ENCODE measurements at places on chromosomes 16 and 17.

DNA sequence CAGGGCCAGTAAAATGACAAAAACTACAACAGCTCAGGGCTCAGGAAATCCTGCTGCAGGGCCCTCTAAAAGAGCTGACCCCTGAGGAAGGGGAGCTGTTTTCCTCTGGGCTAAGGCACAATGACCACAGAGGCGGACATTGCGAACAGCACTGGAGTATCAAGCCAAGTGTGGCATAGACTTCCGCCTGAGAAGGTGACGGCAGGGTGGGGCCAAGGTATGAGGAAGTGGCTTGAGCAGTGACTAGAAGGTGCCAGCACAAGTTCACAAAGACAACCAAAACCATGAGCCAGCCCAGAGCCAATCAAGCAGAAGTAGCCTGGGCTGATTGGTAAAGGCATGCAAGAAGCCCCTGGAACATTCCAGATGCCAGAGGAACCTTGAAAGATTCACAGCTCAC, 13.9 kb downstream of the ERN2 start:
- no peak for DNase-seq

DNA sequence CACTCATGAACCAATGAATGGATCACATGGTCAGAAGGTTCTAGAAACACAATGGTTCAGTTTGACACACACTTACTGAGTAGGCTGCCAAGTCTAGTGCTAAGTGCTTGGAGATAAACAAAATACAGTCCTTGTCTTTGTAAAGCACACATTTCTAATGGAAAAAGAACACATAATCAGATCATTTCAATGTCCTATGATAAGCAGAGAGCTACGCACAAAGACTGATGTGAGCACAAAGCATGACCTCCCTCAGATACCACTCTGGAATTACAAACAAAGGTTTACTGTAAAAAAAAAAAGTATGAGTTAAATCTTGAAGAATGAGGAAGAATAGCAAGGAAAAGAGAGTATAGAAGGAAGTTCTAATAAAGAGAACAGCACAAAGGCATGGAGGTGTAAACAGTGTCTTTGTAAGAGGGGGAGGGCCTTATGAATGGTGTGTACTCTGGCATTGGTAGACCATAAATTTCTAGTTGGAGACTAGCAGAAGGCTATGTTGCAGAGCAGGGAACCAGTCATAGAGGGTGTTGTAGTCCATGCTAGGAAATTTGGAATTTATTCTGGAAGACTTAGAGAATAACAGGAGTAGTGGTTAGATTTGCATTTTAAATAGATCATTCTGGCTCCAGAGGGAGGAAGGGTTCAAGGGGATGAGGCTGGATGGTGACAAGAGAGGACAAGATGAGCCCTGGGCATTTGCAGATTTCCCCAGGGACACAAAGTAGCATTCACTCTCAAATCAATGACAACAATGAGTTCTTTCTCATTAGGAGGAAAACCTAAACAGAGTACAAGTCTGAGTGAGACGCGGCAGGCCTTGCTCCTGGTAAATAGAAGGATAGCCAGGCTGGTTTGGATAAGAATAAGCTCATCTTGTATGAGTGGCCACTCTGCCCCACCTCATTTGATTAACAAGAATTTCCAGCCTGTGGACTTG, 468.0 kb downstream of the TOX3 start:
- DNase-seq, result no peak

- no peak for DNase-seq
These were observed 97.5 kb downstream of the CYLD start for GRCh38 chr16:50839356-50839755.

- no peak for DNase-seq
These were observed 37.9 kb downstream of the ATP2C2 start for GRCh38 chr16:84406006-84406963.

- DNase-seq, result no peak
These were observed 137.5 kb upstream of the PLEKHM1 start for GRCh38 chr17:45628019-45628418.

GRCh38 chr17:55731586-55732250, 9.1 kb upstream of the TMEM100 start:
- DNase-seq, result no peak

GRCh38 chr17:82882715-82883418, 43.0 kb upstream of the ZNF750 start:
- DNase-seq, result peak; percentile 57

DNA sequence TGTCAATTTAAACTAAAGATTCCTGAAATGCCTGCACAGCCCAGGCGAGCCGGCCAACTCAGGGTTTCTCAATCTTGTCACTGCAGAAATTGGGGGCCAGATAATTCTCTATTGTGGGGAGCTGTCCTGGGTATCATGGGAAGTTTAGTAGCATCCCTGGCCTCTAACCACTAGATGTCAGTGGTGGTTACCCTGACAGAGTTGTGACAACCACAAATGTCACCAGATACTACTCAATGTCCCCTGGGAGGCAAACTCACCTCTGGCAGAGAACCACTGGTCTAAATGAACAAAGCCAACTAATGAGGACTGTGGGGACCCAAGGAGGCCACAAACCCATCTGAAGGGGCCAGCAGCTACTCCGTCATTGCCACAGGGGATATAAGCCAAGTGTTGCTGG, 90.9 kb downstream of the MYH11 start:
- peak; percentile 5 for DNase-seq

DNA sequence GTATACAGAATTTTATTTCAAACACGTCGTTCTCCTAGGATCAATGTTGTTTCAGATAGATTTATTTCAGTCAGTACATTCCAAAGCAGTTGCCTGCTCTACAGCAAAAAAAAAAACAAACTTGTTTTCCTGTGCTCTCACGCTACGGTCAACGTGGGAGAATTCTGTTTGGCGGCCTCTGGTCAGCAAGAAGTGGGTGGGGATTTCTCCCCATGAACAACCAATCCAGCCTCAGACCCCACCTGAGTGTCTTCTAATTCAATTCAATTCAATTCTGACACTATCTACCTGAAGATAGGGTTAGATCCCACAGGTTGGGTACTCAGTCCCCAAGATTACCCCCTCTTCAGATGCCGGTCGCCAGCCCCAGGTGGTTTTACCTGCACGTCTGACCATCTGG, 22.1 kb downstream of the C17orf58 start:
- DNase-seq, result no peak

- DNase-seq, result no peak
These were observed 33.1 kb upstream of the HERPUD1 start for GRCh38 chr16:56898847-56899246.

GRCh38 chr16:52251495-52251894, 295.4 kb downstream of the TOX3 start:
- DNase-seq, result no peak

DNA sequence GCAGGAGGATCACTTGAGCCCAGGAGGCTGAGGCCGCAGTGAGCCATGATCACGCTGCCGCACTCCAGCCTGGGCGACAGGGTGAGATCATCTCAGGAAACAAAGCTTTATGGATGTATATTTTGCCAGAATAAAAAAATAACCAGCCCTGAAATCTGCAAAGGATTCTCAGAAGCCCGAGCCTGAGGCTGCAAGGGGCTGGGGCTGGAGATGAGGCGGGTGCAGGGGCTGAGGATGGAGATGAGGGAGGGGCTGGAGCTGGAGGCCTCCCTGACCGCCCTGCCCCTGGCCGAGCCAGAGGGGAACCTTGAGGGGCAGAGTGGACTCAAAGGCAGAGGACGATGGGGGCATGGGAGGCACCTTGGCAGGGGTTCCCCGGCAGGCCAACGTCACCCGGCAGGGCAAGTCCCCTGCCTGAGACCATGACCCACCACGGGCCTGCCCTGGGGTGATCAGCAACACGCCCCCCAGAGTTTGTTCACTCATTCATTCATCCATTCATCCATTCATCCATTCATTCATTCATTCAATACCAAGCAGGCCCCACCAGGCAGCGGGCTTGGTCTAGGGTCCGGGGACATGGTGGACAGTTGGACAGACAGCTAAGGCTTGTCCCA, 32.5 kb downstream of the PIEZO1 start:
- no peak for DNase-seq

- no peak for DNase-seq
These were observed 841 bp downstream of the RAPGEFL1 start for GRCh38 chr17:40178021-40178601.

DNA sequence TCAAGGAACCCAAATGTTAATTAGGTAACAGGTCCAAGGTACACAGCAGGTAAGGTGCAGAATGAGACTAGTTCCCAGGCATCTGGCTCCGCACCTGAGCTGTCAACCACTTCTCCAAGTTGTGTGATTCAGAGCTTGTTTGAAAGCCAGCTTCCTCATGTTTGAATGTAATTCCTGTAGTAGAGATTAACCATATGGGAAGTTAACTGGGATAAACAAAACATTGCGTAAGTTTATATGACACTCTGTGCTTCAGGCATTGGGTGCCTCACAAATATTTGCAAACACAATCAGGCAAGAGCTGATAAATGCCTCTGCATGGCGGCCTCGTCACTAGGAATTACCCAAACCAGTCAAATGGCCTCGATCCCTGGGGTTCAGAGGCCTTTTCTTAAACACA, 27.9 kb upstream of the CPHXL start:
- no peak for DNase-seq

DNA sequence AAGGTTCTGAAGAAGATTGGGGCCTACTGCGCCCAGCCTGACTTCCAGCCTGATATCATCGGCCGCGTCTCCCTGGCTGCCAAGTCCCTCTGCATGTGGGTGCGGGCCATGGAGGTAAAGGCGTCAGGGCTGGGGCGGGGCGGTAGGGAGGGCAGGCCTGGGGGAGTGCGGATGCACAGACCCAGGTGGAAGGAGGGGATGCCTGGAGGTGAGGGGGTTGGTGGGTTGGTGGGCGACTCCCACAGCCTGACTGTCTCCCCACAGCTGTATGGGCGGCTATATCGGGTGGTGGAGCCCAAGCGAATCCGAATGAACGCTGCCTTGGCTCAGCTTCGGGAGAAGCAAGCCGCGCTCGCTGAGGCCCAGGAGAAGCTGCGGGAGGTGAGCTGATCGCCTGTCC, 26.8 kb upstream of the KDM6B start:
- DNase-seq, result no peak

GRCh38 chr17:49978501-49978900, 9.5 kb downstream of the DLX4 start:
- no peak for DNase-seq

- no peak for DNase-seq
These were observed 343.0 kb upstream of the DYNLRB2 start for GRCh38 chr16:80197741-80198201.

- DNase-seq, result no peak
These were observed 12.4 kb upstream of the ST6GALNAC2 start for GRCh38 chr17:76598004-76598439.

GRCh38 chr16:13351601-13352217, 450.3 kb downstream of the SHISA9 start:
- DNase-seq, result no peak

GRCh38 chr17:36501351-36501750, 14.9 kb downstream of the ZNHIT3 start:
- DNase-seq, result no peak

DNA sequence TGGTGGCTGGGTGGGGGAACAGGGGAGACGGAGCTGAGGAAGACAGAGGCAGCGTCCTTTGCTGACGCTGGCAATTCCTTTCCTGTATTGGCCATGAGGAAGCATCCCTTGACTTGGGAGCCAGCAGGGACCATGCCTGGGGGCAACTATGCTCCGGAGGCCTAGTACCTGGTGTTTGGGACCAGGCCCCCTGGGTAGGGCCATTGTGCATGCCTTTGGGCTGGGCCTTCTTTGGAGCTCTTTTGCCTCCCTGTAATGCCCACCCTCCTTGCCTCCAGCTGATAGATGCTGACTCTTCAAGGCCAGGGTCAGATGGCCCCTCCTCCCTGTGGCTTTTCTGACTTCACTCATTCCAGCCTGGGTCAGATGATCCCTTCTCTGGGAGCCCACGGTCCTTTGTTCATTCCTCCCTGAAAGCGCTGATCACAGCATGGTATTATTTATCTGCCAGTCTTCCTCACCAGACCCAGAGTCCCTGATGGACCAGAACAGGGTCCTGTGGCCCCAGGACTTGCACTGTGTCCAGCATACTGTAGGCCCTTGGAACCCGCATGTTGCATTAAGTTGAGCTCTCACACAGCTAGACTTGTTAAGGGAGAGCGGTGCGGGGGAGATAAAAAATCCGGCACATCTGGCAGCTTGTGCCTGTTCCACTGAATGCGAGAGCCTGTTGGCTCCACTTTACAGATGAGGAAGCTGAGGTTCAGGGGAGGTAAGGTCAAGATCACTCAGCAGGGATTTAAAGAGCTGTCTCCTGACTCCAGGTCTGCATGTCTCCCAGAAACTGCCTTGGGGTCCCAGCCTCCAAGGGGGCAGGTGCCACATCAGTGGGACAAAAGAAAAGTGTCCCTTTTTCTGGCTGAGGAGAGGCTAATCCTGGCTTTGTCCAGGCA, 2.9 kb downstream of the STARD3 start:
- DNase-seq, result no peak

DNA sequence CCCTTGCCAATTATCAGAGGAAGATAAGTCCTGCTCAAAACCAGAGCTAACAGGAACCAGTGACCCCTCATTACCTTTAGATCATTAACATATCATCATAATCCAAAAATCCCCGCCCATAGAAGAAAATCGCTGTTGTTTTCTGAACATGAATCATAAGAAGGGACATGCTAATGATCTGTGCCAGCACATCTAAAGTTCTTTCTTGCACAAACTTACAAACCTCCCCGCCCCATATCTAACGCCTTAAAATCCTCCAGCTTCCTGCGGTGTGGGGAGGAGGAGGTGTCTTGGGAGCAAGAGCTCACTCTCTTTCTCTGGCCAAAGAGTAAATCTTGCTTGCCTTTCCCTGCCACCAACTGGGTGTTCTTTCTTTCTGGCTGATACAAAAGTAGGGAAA, 78.3 kb downstream of the IRX3 start:
- DNase-seq, result no peak

GRCh38 chr16:52069866-52070265, 477.1 kb downstream of the TOX3 start:
- no peak for DNase-seq

GRCh38 chr17:16465052-16465312, 27.0 kb downstream of the LRRC75A start:
- no peak for DNase-seq

- DNase-seq, result no peak
These were observed 75.3 kb downstream of the WDR59 start for GRCh38 chr16:74909665-74910064.

DNA sequence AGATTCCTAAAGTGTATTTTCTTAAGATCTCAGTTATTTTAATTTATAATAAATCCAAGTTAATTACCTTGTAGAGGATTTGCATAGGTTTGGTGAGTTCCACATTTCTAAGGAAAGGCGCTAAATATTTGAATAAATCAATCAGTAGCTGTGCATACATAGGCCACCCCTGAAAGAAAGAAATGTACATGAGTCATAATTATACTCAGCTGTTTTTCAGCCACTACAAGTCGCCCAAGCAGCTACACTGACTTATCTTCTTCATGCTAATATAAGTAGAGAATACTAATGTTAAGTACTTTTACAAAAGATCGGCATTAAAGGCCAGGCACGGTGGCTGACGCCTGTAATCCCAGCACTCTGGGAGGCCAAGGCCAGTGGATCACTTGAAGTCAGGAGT, 14.9 kb downstream of the SETD6 start:
- DNase-seq, result no peak

GRCh38 chr17:76481071-76481655, 13.8 kb downstream of the AANAT start:
- no peak for DNase-seq

DNA sequence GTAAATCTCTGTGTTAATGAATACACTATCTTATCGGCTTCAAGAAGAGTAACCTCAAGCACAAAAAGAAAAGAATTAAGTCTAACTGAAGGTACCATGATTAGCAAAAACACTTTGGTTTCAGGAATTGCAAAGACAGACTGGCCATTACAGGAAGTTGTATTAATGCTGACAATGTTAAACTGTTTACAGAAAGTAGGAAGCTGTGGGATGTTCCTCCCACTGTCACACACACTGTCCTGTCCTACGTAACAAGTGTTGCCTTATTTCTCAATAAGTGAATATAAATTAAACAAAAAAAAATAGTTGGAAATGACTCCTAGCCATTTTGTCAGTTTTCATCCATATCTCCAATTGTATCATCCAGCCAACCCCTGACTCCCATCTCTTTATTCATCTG, 8.6 kb downstream of the GNA13 start:
- DNase-seq, result no peak

Measured in stimulated activated CD8-positive, alpha-beta memory T cell treated with anti-CD3 and anti-CD28 coated beads, Interleukin-2, amount 100 ng/mL, for 48 hours (primary cell).